ENCODE measurements at places on chromosomes 2 and 18.
A peak's percentile ranks its signal among the peaks of the same experiment; 100 is the strongest.

- no peak for DNase-seq
These were observed 231.0 kb downstream of the METTL4 start for GRCh38 chr18:2340335-2340734.

GRCh38 chr2:112150851-112151250 lies 12.7 kb downstream of the FBLN7 start:
- DNase-seq, result no peak

DNA sequence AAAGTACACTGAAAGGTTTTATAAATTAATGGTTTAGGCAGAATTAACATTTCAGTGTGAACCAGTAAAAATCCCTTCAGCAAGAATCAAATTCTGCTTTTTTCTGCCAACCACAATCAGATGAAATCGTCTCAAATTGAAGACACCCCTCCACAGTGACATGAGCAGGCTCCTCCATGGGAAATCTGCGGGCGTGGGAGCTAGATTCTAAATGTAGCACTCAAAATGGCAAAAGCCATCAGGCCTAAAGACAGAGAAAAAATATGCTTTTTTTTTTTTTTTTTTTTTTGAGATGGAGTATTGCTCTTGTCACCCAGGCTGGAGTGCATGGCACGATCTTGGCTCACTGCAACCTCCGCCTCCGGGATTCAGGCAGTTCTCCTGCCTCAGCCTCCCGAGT lies 55.8 kb upstream of the MRPS9 start:
- DNase-seq, result no peak

DNA sequence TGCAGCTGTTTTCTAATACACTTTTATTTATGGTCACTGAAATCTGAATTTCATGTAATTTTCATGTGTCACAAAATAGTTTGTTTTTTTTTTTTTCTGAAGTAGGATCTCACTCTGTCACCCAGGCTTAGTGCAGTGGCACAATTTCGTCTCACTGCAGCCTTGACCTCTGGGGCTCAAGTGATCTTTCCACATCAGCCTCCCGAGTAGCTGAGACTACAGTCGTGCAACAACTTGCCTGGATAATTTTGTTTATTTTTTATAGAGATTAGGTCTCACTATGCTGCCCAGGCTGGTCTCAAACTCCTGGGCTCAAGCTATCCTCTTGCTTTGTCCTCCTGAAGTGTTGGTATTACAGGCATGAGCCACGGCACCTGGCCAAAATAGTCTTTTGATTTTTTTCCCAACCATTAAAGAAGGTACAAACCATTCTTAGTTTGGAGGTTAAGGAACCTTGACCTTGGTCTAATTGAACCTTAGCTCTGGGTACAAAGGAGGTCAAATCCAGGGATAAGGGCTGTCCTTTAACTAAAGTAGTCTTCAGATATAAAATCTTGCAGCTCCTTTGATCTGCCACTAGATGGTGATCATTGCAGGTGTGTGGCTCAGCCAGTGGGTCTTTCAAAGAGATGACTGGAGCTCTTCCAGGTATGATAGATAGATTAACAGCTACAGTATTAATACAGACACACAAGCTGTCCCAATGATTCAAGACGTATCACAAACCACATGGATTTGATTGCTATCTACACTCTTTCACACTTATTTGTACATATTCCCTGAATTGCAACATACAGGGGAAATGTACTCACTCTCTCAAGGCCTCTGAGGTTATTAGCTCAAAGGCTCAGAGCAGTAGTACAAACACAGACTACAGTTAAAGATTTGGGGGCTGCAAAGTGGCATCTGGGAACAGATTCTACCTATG lies 4.7 kb upstream of the KRCC1 start:
- DNase-seq, result peak; percentile 17

DNA sequence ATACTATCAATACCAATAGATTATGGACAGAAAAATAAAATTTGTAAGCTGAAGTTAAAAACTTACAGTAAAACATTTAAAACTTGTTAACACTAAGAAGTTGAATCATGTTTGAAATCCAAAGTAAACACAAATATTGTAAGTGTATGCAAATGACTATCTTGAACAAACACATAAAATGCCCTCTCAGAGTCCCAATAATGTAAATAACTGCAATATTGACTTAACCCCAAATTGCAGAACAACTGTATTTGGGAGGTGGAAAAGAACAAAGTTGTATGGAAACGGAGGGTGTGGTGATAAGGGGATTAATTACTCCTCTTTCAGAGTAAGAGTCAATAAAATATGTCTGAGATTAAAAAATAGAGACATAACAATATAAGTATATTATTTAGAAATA lies 140.0 kb upstream of the NOL4 start:
- DNase-seq, result no peak

Data from NCI-H1436 treated with DMSO at 0.1 percent for 48 hours (cell line).